ENCODE measurements at places on chromosomes 16 and 17.

GRCh38 chr17:6797718-6798351 is 21.8 kb downstream of the FBXO39 start:
- DNase-seq: no peak

- DNase-seq: no peak
Measured at GRCh38 chr17:67489273-67489672, 112.2 kb downstream of the PITPNC1 start.

DNA sequence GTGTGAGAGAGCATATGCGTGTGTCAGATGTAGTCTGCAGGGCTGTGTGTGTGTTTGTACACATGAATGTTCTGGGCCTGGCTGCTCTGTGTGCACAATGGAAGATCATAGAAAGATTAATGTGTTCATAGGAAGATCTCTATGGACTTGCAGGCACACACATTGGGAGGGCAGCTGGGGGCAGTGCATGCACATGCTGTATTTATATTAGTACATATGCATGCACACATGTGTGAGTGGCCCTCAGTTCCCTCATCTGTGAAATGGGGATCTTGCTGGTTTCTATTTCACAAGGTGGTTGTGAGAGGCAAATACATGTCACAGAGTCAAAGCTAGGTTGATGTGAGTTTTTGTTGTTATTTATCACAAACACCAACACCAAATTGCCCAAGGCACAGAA is 2.1 kb downstream of the CA7 start:
- DNase-seq: no peak

- DNase-seq: no peak
Measured at GRCh38 chr16:30699615-30700099, 686 bp downstream of the SRCAP start.

GRCh38 chr16:53053967-53054669 is 673 bp upstream of the CHD9 start:
- DNase-seq: no peak

- no peak for DNase-seq
Measured at GRCh38 chr17:10314329-10314728, 58.5 kb downstream of the MYH13 start.

DNA sequence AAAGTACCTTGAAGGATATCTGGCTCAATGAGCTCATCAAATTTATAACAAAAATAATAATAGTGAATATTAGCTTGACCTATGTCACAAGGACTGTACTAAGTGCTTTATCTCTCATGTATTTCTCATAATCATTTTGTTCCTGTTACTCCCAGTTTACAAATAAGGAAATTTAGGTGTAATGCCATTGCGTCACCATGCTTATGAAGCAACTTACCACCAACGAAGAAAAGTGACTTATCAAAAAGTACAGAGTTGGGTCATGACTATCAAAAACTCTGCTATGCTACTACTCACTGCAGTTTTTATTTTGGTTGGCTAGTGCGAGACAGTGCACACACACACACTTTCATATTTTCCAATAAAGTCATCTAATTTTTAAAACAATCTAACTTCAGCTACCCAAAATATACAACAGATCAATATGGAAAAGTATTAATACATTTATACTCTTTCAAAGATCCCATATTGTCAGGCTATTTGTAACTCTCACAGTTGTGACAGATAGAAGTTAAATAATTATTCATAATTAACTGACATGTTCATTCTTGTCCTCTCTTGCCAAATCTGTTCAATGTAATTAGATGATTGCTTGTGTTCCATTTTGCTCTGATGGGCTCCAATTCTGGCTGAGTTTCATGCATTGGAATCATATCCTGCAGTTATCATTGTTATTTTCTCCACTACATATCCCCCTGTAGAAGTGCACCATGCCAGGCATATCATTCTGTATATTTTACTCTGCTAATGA is 119.4 kb downstream of the KCNJ2 start:
- peak; percentile 97 for DNase-seq

- no peak for DNase-seq
Measured at GRCh38 chr16:66511602-66512271, 38.2 kb downstream of the TK2 start.

Data from inflammatory macrophage treated with lipopolysaccharide for 1 hour (primary cell).